NCI-H1436 (cell line): ENCODE measurements at places on chromosomes 2 and 18.

DNA sequence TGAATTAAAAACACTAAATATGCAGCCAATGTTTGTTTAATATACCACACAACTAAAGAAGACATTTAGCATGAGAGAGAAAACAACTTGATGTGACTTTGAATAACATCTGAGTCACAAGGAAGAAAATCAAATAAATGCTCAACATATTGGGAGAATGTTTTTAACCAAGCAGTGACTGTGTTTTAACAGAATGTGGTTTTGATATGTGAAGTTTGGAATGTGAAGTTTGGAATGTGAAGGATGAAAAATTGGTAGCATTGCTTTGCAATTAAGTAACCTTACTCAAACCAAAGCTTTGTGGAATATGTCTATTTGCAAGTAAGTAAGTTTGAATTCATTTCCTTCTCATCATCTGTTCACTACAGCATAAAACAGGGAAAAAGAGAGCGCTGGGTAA lies 128.2 kb upstream of the DNAJC10 start:
- DNase-seq, result no peak

DNA sequence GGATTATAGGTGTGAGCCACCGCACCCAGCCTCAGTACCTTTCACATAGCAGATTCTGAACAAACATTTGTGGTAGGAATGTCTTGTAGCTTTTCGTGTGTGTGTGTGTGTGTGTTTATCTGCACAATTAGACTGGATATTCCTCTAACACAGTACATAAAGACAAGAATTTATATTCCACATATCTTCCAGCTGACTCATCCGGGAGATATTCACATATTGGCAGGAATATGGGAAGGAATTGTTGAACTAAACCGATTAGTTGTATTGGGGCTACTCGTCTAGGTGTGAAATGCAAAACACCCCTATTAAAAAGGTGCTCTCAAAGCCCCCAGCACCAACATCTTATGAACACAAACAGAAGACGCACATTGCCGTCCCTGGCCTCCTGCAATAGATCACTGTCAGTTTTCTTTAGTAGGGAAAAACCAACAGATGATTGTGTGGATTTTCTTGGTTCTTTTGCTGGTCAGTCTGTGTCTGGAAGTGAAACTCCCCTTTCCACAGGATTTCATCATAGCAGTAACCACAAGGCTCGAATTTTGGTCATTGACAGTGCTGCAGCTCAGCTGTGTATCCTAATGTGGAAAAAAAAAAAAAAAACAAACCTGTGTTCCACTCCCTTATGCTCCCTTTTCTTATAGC lies 208.5 kb upstream of the ACVR2A start:
- DNase-seq, result no peak

DNA sequence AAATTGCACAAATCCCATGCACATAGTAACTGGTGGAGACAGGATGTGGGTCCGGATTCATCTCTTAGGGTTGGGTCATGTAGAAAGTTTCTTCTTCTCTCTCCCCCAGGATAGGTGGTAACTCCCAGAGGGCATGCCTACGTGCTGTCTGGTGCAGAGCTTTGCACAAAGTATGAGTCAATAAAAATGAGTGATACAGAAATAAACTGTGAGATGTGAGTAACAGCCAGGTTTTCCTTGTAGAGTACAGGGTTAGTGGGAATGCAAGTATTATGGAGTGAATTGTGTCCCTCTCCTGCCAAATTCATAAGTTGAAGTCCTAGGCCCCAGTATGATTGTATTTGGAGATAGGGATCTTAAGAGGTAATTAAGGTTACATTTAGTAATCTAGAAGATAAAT lies 289.4 kb downstream of the ALK start:
- DNase-seq, result no peak

DNA sequence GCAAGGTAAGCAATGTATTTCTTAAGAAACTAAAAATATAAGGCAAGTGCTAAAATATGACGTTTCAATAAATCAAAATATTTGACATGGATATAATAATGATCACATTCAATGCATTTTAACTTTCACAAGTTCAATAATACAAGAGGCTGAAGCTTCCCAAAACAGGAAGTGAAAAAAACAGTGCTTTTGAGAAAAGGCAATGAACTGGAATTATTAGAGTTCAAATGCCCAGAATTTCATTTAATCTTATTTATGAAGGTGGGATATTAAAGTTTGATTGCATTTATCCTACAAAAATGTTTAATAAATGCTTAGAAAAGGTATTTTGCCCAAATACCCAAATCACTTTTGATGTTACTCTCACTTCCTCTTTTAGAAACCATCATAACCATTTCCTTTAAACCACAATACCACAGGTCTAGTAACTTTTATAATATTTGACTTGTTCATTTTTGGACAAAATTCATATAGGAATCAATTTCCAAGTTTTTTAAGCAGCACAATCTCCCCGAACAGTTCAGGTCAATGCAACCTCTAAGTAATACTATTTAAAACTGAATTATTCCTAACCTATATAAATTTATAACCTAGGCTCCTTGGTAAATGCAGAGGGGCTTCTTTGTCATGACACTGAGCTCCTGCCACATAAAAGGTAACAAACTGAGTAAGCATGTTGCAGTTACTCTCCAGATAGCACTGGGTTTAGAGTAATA lies 2.1 kb downstream of the NCKAP1 start:
- no peak for DNase-seq

GRCh38 chr18:58501066-58501896 lies 127.6 kb downstream of the ALPK2 start:
- no peak for DNase-seq

DNA sequence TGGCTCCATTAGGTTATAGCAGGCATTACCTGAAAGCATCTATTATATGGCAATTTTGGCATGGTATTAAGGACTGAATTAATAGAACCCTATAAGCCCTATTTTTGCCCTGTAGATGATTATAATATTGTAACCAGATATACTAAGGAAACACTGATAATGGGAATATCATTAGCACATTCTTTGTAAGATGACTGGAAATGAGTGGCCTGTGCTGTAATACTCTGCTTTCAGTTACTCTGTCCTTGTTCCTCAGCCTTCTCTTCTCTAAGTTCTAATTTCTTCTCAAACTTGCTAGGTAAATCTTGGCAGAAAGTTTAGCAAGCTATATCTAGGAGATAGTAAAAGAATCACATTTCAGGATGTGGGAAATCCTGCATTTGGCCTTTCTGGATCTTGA lies 74.0 kb upstream of the ITPRID2 start:
- no peak for DNase-seq

DNA sequence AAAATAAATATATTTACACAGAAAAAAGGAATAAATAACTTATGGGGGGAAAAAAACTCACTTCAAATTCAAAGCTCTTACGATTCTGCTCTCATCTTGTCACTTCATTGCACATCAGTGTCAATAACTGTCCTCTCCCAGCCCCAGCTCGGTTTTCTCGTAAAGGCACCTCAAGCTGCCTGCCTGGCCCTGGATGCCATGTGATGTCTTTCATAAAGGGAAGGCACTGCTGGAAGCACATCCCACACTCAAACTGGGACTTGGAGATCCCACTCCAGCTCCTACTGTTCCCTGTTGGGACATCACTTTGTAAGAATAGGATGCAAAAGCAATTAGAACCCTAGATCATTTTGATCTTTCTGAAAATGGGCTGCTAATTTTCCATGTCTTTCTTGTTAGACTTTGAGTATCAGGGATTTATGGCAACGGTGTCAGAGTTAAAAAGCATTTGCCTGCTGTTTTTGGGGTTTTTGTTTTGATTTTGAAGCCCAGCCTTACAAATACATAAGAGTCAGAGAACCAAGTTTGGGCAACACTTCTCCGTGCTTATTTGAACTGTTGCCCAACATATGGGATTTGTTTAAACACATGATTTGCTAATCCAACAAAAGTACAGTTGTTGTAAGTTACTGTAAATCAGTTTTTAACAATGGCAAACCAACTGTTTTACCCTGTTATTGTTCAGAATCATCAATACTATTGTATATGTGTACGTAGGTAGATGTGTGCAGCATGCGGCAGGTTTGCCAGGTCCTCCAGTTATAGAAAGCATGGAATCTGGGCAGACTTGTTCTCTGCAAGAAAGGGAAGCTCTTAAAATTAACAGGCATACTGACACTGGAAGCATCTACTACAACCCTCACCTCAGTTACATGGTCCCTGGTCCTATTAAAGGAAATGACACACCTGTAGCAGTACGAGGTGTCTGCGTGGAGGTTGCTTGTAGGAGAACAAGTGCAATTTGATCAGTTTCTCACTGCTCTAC lies 20.6 kb downstream of the SERTAD2 start:
- DNase-seq, result no peak

DNA sequence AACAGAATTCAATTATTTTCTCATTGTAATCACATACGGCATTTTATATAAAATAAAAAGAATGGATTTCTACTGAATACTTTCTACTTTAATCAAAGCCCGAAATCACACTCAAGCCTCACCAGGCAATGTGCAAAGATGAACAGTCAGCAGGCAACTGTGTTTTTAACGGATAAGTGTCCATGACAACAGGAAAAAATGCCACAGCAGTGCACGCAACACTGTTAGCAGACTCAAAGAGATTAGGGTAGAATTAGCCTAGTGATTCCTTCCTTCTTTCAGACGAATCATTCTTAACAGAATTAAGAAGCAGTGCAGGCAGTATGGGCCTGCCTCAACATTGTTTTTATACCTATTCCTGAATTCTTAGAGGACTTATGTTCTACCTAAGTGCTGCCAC lies 135.6 kb downstream of the CDH2 start:
- no peak for DNase-seq

DNA sequence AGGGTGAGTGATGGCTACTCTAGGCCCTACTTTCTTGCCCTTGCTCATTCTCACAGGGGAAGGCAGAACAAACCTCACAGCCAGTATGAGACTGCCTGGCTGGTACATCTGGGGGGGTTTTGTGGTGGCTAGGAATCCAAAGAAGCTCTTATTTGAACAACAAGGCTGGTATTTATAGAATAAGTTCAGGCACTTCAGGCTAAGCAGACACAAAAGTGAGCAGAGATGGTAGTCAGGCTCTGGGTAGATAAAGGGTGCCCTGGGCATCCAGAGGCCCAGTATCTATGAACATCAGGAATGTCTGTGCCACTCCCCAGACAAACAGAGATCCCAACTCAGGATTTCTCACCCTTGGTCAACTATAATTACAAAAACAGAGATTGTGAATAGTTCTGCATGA lies 57.2 kb upstream of the RTN4 start:
- no peak for DNase-seq

DNA sequence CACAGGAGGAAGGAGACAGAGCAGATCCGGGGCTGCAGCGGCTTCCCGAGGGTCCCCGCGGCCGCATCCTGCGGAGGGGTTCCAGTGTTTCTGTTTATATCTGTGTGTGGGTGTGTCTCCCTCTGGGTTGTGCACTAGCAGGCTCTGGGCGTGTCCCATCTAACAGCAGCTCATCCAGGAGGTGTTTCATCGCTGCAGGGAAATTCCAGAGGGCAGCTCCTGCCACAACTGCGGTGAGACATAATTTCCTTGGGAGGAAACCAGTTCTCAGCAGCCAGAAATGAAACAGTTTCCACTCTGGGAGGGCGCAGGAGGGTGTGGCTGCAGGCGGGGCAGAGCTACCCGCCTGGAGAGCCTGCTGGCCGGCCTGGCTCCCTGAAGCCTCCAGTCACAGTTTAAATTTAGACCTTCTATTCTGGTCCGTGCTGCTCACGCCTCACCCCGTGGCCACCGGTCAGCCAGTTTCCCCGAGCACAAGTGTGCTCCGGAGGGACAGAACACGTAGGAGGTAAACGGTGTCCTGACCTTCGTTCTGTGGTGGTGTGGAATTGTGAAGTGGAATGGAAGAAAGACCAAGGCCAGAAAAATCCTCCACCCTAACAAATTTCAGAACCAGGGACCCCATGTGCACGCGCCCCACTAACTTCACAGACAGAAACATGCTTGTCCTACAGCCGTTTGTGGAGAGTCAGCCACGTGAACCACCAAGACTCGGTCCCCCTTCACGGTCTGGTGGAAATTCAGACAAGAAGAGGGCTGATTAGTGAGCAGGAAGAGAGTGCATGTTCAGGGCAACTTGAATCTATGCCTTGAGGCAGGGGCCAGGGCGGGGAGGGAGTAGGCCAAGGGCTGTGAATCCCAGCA lies 50.2 kb downstream of the TEX44 start:
- no peak for DNase-seq

- DNase-seq, result no peak
Measured at GRCh38 chr18:74518456-74519295, 15.6 kb upstream of the CNDP1 start.

GRCh38 chr2:130837811-130838565 lies 1.3 kb downstream of the ARHGEF4 start:
- DNase-seq, result no peak

DNA sequence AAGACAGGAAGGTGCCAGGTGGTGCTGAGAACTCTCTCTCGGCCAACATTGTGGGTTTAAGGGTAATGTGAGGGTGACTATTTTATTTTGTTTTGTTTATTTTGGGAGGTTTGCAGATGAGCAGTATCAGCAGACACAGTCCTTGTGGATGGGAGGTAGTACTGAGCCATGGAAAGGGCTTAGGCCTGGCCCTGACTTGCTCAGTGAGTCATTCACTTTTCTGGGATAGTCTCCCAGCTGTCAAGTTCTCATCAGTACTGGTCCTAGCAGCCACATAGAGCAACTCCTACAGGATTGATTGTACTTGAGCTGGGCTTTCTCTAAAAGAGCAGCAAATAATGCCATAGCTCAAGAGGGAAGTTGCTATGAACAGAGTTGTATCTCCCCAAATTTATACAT lies 175.2 kb downstream of the LOXHD1 start:
- DNase-seq, result no peak

DNA sequence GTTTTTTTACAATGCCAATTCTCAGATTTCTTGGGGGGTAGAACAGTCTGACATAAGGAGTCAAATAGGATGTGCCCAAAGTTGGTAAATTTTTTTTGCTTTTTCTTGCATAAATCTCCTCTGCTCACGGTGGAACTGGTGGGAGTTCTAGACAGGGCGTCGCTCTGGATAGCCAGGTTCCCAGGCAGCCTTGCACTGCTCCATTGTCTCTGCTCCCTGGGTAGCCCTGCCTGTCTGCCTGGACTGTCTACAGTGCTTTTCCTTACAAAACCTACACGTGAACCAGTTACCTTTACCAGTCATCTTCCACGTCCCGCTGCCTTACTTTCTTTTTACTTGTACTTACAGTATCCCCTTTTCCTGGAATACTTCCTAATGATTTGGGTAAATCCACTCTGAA lies 117.1 kb downstream of the ZNF407 start:
- no peak for DNase-seq

DNA sequence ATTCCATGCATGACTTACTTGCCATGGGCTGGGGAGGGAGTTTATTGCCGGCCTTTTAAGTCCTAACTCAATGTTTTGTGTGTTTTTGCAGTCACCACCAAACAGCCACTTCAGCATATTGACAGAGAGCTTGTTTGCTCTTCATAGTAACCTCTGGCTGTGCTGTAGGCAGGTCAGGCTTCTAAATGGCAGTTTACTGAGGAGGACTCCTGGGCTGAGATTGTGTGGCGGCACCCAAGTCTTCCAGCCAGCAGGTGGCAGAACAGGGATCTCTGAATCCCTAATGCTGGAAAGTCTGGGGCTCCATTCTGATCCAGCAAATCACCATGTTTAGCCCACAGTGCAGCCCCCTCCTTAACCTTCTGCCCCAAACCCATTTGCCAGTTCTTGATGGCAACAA lies 121.2 kb downstream of the CAPN13 start:
- peak; percentile 39 for DNase-seq
